ENCODE measurements at places on chromosomes 5 and 9.

DNA sequence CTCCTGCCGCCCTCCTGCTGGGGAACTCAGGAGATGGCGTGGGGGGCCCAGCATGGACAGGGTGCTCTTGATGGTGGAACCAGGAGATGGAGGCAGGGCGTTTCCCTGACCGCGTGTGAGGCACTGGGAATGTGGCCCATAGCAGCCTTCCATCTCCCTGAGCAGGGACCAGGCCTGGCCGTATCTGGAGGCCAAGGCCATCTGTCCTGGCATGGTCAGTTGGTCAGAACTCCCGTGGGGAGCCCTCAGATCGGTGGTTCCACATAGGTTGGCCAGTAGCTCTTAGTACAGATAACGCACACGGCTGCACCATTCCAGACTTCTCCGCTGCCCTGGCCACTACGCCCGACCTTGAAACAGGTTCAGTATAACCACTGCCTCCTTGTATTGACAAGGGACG, 77.6 kb downstream of the KCNT1 start:
- DNase-seq = no peak

DNA sequence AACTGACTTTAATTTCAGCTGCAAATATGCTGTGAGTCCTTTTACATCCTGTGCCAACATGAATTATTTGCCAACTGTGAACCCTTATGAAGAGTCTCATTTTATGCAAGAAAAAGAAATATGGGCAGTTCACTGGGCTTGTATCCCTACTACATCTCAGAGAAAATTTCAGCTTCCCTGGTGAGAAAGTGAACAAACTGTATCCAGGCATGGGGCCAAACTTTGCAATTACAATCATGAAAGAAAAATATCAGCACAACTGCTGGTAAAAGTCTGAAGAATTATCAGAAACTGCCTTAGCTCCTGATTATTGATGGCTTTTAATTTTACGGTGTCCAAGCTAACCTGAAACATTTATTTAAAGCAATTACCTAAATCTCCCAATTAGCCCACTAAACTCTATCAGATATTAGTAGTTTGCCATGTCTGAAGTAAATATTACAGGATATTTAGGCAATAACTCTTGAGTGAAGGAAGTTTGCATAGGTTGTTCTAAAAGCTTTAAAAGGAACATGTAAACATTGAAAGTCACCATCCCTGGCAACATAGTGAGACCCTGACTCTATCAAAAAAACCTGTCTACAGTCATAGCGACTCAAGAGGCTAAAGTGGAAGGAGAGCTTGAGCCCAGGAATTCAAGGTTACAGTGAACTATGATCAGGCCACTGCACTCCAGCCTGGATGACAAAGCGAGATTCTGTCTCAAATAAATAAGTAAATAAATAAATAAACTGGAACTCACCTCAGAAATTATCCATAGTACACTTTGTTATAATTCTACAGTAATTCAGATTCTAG, 83.9 kb upstream of the HCN1 start:
- DNase-seq = no peak

DNA sequence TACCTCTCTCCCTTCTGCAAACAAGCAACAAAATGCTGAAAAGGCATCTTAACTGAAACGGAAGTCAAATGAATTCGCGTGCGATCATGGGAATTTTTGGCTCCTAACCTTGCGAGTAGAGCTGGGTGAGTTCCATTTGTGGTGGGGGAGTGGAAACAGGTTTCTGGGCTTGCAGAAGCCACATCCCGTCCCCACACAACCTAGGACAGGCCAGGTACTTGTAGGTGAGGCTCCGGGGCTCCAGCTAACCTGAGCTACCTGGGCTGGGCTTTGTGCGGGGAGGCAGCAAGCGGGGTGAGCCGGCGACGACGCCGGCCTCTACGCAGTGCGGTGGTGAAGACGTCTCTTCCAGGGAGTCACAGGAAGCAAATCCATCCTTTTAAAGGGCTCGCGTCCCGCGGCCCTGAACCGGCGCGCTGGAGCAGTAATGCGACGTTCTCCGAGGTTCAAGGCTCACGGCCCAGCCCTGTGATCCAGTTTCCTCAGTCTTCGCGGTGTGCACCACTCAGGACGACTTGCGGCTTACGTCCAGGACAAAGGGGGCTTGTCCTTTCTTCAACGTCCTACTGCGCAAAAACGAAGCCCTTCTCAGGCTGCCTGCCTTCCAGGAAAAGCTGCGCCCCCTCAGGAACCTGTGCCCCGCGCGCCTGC, 567 bp upstream of the SPIN1 start:
- DNase-seq = no peak

GRCh38 chr5:151739939-151740335, 18.5 kb downstream of the ATOX1 start:
- DNase-seq = no peak

DNA sequence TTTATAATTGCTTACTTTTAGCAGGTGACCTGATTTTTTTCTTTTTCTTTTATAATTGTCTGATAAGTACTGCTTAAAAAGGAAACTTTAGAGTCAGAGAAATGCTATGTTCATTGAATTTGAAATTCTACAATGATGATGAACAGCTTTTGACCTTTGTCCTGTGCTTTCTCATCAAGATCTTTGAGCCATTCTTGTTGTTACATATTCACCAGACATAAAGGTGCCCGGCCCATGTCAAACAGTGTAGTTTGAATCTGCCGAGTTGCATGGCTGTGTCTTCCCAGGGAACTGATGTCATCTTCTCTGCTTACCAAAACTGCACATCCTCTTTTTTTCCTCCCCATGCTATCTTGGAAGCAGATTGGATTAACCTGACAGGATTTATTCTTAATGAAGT, 163.6 kb downstream of the LRRC70 start:
- no peak for DNase-seq

- no peak for DNase-seq
Observed at GRCh38 chr9:98584059-98584458, 124.7 kb downstream of the GABBR2 start.
